ENCODE measurements at places on chromosomes 5 and 9.
A peak's percentile ranks its signal among the peaks of the same experiment; 100 is the strongest.

GRCh38 chr5:116740771-116741170 lies 166.1 kb upstream of the SEMA6A start:
- no peak for DNase-seq
- no peaks in the 10 kb centered on the region for H3K4me1 ChIP-seq
- 0 out of 2 replicates have a peak, but pooled peaks cover 5% of the 10 kb centered on the region for H3K27me3 ChIP-seq
- no peak overlapping the region for H3K4me3 ChIP-seq

DNA sequence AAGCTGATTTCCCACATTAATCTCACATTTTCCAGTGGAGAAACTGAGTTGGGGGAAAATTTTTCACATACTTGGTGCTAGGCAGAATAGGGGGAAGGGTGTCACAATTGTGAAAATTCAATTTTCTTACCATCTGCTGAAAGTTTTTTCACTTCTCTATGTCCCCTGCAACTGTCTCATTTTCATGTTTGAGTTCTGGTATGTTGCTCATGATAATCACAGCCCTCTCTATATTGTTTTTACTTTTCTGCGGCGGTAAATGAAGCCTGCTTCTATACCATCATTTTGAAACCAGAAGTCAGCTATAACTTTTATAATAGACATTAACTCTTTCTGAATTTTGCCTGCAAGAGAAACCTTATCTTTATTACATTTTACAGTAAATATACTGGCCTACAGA lies 1664.5 kb downstream of the EFNA5 start:
- H3K4me1 ChIP-seq, result no peaks in the 10 kb centered on the region
- H3K4me3 ChIP-seq, result no peak overlapping the region
- H3K27me3 ChIP-seq, result no peaks in the 10 kb centered on the region
- no peak for DNase-seq
- no peaks in the 10 kb centered on the region for H3K36me3 ChIP-seq

- no peaks in the 10 kb centered on the region for H3K27me3 ChIP-seq
- no peak overlapping the region for H3K27ac ChIP-seq
- DNase-seq, result no peak
- H3K4me1 ChIP-seq, result no peaks in the 10 kb centered on the region
- H3K36me3 ChIP-seq, result no peaks in the 10 kb centered on the region
Observed at GRCh38 chr5:10220248-10220647, 29.4 kb downstream of the ATPSCKMT start.

DNA sequence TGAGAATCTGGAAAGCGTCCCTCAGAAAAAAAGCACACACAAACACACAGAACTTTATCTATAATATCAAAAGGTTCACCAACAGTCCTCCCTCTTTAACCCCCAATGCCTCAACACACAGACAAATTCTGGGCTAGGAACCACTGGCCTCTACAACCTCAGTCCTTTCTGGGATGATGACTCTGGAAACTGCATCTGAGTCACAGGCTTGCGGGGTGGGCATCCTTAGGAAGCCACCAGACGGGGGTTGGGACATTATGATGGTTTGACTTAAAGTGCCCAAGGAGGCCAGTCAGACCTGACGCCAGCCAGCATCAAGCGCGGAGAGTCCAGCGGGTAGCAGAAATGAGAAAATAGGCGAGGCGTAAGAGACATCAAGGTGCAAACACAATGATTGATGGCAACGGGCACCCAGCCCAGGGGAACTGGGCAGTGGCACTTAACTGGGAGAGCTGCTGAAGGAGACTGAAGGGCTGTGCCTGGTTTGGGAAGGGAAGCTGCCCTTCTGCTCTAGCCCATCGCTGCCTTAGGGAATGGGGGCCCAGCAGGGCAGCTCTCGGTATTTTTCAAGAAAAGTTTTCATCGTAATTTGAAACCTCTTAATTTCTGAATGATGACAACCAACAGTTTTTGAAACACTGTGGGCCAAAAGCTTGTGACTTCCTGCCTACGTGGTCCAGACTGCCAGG lies 20.7 kb downstream of the SPRY4 start:
- no peak overlapping the region for H3K4me3 ChIP-seq
- H3K27ac ChIP-seq, result no peak overlapping the region
- no peaks in the 10 kb centered on the region for H3K36me3 ChIP-seq
- H3K27me3 ChIP-seq, result no peaks in the 10 kb centered on the region

DNA sequence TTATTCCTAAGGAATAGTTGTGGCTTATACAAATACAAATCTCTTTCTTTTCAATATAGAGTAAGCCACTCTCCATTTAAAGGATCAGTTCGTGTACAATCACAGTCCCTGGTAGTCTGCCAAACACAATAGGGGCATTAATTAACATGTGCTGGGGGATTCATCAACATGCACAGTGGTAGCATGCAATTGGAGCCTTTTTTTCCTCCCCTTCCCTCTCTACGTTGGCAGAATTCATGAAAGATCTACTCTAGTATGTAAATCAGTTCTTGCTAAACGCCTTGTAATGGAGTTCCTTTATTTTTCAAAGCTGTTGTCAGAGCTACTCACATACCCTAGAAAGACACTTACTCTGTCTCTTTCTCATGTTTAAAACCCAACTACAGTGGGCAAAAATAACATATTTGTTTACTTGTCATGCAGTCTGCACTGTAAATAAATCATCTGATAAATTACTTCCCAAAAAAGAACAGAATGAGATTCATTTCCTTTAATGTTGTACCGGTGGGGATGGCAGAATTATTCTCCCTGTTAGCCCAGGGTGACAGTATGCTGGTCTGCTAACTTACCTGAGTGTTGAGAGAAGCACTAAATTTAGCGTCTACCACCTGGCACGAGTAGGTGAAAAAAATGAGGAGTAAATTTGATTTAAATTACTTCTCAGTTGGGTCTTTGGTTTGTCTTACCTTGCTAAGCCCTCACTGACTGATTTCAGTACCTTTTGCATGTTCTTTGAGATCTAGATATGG lies 341.5 kb upstream of the CCNH start:
- H3K4me1 ChIP-seq, result peaks cover 30% of the 10 kb centered on the region
- no peak overlapping the region for H3K27ac ChIP-seq
- H3K27me3 ChIP-seq, result no peaks in the 10 kb centered on the region
- H3K36me3 ChIP-seq, result no peaks in the 10 kb centered on the region
- no peak overlapping the region for H3K4me3 ChIP-seq

DNA sequence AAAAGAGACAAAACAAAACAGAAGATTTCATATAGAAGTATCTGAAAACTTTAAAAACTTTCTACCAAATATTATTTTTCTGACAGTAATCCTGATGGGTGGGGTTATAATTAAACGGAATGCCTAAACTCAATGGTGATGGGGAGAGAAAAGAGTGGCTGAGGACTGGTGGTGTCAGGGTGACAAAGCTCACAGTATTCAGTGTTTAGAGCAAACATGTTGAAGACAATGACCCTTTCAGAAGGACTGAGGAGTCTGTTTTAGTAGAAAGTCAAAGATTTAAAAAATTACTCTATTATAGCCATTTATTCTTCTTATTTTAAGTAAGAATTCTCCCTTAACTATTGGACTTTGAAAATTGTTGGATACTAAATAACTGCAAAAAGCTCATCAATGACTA lies 1144.0 kb downstream of the TAF11L14 start:
- H3K4me3 ChIP-seq, result no peak overlapping the region
- H3K27ac ChIP-seq, result no peak overlapping the region
- H3K36me3 ChIP-seq, result no peaks in the 10 kb centered on the region
- no peak for DNase-seq
- H3K4me1 ChIP-seq, result no peaks in the 10 kb centered on the region

DNA sequence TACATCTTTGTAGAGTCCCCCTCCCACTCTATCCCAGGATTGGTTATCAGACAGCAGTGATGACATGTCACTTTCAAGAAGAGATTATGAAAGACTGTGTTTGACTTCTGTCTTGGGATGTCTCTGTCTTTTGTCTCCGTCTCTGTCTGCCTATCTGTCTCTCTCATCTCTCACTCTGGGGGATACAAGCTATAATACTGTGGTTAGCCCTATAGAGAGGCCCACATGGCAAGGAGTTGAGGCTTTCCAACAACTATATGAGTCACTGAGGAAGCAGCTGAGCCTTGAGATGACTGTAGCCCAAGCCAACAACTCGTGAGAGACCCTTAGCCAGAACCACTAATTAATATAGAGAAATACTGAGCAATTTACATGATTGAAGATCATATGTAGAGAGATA lies 284.8 kb downstream of the PDE4D start:
- no peak for DNase-seq
- no peaks in the 10 kb centered on the region for H3K36me3 ChIP-seq
- H3K27ac ChIP-seq, result no peak overlapping the region
- no peaks in the 10 kb centered on the region for H3K4me1 ChIP-seq

- no peak overlapping the region for H3K27ac ChIP-seq
- H3K4me1 ChIP-seq, result peaks cover 27% of the 10 kb centered on the region
- no peak overlapping the region for H3K4me3 ChIP-seq
- no peaks in the 10 kb centered on the region for H3K27me3 ChIP-seq
Observed at GRCh38 chr9:125525921-125526631, 180.9 kb downstream of the MAPKAP1 start.

- H3K36me3 ChIP-seq, result no peaks in the 10 kb centered on the region
- H3K4me3 ChIP-seq, result peak overlapping the region; percentile 94
- no peak for DNase-seq
- H3K27ac ChIP-seq, result no peak overlapping the region
Observed at GRCh38 chr9:86280580-86280979, 1.8 kb downstream of the ISCA1 start.

Data from PC-3 (cell line).